ENCODE measurements at places on chromosomes 1 and 21.

- DNase-seq, result no peak
These were observed 69.4 kb downstream of the NTPCR start for GRCh38 chr1:233019778-233020325.

- no peak for DNase-seq
These were observed 5.1 kb downstream of the IFNAR2 start for GRCh38 chr21:33234635-33235520.

DNA sequence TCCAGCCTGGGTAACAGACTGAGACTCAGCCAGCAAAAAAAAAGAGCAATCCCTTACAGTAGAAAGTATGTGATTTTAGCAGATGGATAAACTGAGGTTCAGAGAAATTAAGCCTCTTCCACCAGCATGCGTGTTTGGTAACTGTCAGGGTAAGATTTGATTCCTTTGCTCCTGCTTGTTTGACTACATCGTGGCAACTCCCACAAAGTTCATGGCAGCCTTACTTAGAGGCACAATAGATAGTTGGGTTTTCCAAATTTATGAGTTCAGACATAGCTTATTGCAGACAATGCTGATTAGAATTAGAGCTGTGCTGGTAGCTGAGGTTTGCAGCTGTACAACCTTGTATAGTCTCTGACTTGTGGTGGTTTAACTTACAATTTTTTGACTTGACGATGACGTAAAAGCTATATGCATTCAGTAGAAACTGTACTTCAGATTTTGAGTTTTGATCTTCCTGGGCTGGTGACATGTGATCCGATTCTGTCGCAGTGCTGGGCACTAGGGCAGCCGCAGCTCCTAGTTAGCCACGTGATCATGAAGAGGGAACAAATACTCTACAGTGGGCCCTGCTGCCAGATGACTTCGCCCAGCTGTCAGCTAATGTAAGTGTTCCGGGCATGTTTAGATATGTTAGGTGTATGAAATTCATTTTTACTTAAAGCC lies 167.8 kb downstream of the DHRS3 start:
- DNase-seq, result no peak

GRCh38 chr1:40401473-40402201 lies 28.1 kb downstream of the SMAP2 start:
- no peak for DNase-seq

DNA sequence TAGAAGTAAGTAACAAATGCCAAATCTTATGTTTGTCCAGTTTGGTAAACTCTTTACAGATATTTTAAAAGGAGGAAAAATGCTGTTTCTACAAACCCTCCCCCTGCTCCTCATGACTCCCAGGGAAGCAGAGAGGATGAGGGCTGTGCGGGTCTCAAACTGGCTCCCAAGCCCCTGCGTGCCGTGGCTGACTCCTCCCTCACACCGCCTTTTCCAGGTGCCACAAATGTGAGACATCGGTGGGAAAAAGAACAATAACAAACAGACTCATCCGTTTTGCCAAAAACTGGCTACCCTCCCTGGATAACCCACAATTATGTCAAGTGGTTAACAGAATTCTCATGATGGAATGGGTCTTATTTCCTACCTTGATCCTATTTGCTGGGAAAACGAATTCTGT lies 594.6 kb downstream of the PTPRU start:
- DNase-seq, result no peak

DNA sequence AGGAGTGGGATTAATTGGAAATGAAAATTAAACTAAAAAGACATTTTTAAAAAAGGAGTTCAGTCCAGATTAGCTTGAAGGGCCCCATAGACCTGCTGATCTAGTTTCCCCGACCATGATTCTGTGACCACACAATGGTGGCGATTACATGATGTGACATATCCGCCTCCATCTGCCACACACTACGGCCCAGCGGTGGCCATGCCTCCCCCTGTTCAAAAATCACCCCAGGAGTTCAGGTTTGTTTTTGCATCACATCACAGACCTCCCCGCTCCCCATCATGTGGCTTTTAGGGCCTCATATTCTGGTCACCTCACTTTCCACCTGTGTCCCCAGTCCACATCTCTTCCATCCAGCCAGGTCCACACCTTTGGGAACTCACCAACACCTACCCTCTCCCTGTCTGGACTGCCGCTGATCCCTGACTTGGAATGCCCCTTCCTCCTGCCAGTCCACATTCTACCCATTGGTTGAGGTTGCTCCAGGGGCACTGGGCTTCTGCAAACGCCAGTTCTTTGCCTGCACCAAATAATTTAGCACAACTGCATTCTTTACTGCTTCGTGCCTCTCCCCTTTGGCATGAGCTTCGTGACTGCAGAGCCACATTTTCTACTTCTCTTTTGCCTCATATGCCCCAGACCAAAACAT lies 38.9 kb downstream of the CD247 start:
- DNase-seq, result no peak

Measured in fibroblast of upper back skin (primary cell).